ENCODE measurements at places on chromosomes 2 and 18.

DNA sequence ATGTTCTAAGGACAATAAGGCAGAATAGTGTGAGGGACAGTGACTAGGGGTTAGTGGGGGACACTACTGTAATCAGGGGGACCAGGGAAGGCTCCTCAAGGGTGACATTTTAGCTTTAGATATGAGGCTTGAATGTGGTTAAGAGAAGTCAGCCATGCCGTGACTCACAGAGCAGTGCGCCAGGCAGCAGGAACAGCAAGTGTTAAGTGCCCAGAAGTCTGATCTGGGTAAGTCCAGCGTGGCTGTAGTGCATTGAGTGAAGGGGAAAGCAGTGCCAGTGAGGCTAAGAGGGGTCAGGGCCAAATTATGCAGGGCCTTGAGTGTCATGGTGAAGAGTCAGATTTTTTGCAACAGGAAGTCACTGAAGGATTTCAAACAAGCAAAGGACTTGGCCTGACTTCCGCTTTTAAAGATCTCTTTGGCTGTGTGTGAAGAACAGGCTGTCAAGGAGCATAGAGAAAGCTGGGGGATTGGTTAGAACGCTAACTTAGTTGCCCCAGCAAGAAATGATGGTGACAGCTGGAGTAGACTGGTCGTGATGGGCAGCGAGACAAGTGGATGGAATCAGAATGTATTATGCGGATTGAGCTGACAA is 151.5 kb downstream of the MSH2 start:
- no peak for DNase-seq

- no peak for DNase-seq
Observed at GRCh38 chr18:2618009-2618408, 37.5 kb upstream of the SMCHD1 start.

GRCh38 chr2:119478188-119478977 is 45.9 kb downstream of the SCTR start:
- DNase-seq, result no peak

DNA sequence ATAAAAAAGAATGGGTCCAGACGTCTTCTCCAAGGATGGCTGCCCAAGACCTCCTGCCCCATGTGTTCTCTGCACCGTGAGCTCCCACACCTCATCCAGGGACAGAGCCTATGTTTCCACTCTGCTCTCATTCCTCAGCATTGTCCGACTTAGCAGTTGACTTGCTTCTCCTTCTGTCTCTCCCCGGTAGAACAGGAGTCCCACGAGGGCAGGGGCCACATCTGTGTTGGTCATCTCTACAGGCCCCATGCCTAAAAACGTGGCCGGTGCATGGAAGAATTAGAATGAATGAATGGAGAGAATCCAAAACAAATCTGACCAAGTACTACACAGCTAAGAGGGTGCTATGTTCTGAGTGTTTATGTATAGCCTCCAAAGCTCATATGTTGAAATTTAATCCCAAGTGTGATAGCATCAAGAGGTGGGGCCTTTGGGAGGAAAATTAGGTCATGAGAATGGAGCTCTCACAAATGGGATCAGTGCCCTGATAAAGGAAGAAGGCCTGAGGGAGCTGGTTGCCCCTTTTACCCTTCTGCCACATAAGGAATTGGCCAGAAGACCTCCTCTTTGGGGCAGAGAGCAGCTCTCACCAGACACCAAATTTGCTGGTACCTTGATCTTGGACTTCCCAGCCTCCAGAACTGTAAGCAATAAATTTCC is 55.9 kb downstream of the FAM178B start:
- DNase-seq, result peak; percentile 36

DNA sequence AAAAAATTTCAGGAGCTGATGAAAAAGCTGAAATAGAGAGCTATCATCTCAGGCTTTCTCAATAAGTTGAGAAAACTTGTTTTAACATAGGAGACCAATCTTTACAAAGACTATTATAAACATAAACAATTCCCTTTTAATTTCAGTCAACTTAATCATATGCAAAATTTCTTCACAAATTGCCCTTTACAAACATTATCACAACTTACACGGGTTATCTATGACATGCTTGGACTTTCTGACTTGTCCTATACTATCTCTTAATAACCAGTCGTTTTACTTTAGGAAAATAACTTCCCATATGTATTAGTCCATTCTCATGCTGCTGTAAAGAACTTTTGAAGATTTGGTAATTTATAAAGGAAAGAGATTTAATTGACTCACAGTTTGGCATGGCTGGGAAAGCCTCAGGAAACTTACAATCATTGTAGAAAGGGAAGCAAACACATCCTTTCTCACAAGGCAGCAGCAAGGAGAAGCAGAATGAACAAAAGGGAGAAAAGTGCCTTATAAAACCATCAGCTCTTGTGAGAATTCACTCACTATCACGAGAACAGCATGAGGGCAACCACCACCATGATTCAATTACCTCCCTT is 1583.7 kb upstream of the CELF4 start:
- DNase-seq, result peak; percentile 46

- DNase-seq, result no peak
Observed at GRCh38 chr2:32474381-32474780, 117.6 kb downstream of the BIRC6 start.

DNA sequence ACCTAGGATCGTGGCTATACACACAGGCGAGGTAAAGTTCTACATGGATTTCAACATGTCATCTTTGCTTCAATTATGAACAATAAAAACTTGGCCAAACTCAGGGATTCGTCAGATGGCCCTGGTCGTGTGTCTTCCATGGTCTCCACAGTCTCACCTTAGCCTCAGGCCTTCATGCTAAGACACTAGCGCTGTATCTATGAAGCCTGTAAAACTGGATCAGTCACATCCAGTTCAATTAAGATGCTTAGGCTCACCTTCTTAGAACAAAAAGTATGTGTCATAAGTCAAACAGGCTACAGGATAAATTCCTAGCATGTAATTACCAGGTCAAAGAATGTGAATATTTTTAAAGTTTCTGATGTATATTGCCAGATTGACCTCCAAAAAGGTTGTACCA is 113.7 kb upstream of the NRP2 start:
- DNase-seq, result no peak

DNA sequence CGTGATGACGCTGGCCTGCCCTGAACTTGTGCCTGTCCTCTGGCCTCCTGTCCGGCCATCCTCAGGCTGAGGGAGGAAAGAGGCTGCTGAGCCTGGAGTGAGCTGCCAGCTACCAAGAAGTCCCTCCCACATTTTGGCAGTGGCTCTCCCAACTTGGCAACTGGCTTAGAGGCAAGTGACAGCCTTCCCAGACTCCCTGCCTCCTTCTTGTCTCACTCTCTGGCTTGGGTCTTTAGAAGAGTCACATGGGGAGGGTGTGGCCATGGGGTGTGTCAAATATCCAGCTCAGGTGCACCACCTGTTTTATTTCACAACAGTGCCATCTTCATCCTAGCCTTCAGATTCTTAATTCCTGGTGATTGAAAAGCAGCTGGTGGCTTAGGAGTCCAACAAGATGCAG is 222.9 kb downstream of the PRKCE start:
- no peak for DNase-seq

DNA sequence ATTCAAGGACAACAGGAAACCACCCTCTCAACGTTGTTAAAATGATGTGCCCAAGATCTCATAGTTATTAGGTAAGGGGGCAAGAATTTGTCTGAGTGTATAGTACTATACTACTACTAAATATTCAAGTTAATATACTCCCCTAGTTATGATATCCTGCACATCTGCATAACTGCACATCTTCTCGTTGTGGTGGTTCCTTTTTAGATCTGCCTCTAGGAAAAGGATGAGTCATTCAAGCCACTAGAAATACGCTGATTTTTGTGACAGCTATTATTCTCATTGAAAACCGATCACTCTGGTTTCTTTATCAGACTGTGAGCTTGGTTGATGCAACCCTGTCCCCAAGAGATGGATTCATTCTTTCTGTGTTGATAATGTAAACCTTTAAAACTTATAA is 1067.0 kb upstream of the FANCL start:
- peak; percentile 19 for DNase-seq

DNA sequence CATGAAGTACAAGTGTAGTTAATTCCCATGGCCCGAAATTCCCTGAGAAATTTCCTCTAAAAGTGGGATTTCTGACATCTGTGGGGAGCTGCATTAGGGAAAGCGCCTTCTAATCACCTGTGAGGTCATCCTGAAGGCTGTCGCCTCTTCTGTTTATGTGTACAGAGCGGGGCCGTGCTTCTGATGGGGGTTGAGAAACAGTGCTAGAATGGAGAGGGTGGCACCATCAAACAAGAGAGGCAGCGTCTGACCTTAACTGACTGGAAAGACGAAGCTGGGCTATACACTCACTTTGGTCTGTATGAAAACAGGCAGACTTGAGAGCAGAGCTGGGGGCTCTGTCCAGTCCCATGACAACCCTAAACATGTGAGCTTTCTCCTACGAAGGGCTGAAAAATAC is 44.2 kb upstream of the DNMT3A start:
- no peak for DNase-seq

GRCh38 chr2:210269148-210269547 is 43.9 kb upstream of the ACADL start:
- DNase-seq, result no peak

DNA sequence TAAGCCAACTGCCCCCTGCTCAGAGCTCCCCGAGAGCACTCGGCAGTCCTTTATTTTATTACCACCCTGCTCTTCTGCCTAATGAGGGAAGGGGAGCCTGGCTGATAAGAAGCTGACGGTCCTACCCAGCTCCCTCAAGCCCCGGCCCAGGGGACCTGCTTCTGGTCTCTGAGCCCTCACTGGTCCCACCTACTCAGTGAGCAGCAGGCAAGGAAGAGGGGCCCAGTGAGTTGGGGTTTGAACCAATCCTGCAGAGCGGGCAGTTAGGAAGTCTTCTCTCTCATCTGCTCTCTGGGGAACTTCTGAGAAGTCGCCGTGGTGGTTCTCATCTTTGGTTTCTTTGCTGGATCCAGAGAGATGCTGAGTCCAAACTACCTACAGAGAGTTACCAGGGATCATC is 218.9 kb downstream of the NDUFA10 start:
- no peak for DNase-seq

GRCh38 chr2:204917089-204917701 is 371.9 kb downstream of the PARD3B start:
- no peak for DNase-seq

GRCh38 chr18:67092141-67092540 is 424.4 kb downstream of the DSEL start:
- DNase-seq, result no peak

Measured in DMS53 (cell line).